ENCODE measurements at places on chromosomes 2 and 18.

DNA sequence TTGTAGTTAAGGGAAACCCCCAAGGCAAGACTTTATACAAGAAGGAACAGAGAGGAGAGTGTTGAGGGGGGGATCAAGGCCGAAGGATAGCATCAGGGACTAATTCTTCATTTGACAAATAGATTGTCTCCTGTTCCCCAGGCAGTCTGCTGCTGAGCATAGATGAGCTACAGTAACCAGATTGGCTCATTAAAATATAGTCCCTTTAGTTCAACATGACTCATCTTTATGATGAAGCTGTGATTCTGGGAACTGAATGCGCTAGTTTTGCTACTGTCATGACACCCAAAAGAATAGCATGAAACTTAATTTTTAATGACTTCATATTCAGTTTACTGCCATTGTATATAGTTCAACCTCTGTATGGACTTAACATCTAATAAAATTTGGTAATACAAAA lies 35.5 kb downstream of the TMEFF2 start:
- no peak for DNase-seq

DNA sequence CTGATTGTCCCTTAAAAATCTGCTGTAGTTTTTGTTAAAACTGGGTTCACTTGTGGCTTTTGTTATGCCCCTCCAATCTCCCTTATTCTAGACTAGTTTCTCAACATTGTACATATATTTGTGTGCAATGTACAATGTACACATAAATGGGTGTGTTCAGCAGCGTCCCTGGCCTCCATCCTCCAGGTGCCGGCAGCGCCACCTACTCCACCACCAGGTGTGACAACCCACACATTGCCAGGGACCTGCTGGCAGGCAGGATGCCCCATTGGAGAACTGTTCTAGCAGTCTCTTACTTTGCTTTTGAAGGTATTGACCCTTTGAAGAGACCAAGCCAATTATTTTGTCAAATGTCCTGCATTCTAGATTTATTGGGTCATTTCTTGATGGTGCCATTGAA lies 75.4 kb downstream of the SH3RF3 start:
- DNase-seq: no peak

DNA sequence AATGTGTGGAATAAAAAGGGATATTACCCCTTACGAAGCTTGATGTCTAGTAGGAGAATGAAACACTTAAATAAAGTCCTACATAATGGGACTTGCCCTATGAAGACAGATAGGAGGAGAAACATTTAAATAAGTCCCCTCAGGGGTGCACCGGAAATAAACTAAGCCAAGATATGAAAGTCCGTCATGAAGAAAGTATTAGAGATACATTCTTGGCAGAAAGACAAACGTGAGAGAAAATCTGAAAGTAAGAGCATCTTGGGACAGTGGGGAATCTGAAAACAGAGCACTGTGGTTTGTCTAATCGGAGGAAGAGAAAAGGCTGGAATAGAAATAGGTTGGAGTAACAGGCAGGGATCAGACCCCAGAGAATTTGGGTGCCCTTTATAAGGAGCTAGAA lies 516.9 kb upstream of the DSEL start:
- DNase-seq: no peak

DNA sequence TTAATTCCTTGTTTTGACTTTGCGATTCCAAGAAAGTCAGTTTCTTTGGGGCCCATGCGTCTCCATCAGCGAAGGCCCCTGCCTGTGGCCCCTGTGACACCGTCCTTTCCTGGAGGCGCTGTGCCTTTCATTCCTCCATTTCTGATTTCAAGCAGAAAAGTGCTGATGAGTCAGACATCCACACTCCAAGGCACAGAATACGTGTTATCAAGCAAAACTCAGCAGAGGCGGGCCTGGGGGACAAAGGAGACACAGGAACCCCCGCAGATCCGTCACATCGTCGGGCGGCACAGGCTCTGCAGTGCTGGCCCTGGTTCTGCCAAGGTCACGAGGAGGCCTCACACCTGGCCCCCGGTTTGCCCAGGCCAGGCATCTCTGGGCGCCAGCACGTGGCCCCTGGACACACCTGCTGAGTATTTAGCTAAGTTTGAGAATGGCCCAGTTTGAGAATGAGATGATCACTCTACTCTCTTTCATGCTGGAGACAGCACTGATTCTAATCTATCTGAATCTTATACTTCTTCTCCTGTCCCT lies 7.2 kb upstream of the SALL3 start:
- DNase-seq: no peak

DNA sequence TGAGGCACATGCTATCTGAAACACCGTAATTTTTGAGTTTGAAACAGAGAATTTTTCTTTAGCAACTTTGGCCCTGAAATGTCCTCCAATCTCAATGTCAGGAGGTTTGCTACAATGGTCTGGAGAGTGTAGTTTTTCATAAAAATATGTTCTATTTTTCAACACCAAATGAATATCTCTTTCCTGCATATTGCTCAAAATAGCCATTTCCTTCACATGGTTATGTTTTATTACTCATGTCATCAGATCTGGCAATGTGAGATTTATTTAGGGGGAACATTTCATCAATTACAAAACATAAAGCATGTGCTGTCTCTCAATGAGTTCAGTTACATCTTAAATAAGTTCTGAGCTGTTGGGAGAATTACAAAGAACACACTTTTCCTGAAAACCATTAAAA lies 871.9 kb upstream of the FSHR start:
- no peak for DNase-seq

GRCh38 chr2:103875131-103875530 lies 978.8 kb upstream of the POU3F3 start:
- no peak for DNase-seq

GRCh38 chr2:10911291-10912075 lies at the start of gene KCNF1:
KCNF1 (plus strand) TSS chr2:10911934; CDS start chr2:10912427, 493 bp downstream.
- DNase-seq: peak; percentile 25

DNA sequence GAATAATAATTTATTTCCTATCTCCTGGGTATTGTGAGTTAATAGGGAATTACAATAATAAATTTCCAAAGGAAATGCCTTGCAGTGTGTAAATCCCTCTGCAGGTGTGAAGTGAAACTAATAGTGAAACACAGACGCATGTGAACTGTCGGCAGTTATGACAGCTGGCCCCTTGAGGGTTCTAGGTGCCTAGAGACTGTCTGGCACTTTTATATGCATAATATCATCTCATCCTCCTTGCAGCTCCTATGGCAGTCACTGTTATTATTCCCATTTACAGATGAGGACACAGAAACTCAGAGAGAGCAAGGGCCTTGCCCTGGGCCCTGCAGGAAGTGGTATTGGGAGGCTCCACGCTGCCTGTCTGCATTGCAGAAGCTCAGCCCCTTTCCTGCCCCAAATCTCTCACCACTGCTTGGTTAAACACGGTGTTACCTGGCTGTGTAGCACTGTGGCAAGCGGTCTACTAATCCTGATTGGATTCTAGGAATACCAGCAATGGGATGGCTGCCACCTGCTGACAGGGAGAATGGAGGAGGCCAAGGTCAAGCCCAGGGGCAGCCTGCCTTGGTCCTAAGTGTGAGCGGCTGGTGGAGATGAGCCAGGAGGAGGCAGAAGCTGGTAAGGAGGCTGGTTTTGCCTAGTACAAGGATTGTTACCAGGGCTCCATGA lies 32.8 kb upstream of the ACKR3 start:
- DNase-seq: no peak

GRCh38 chr18:25111377-25112288 lies 240.3 kb downstream of the ZNF521 start:
- no peak for DNase-seq

GRCh38 chr2:167689444-167689843 lies 558.0 kb downstream of the STK39 start:
- no peak for DNase-seq

DNA sequence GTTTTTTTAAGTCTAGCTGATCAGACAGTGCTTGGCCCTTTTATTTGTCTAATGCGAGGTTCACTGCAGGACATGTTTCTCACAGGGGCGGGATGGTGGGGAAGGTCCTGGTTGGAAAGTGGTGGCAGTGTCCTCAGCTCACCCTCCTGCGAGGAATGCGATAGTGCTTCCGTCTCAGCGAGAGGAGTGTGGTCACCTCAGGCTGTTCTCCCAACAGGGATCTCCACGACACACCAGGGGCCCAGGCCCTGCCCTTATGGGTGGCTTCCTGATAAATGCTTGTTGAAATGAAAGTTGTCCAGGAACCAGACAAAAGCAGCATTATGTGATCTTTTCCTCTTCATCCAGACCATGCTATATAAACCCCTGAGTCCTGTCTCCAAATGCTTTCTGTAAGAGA lies 70.1 kb downstream of the BOLA3 start:
- no peak for DNase-seq

DNA sequence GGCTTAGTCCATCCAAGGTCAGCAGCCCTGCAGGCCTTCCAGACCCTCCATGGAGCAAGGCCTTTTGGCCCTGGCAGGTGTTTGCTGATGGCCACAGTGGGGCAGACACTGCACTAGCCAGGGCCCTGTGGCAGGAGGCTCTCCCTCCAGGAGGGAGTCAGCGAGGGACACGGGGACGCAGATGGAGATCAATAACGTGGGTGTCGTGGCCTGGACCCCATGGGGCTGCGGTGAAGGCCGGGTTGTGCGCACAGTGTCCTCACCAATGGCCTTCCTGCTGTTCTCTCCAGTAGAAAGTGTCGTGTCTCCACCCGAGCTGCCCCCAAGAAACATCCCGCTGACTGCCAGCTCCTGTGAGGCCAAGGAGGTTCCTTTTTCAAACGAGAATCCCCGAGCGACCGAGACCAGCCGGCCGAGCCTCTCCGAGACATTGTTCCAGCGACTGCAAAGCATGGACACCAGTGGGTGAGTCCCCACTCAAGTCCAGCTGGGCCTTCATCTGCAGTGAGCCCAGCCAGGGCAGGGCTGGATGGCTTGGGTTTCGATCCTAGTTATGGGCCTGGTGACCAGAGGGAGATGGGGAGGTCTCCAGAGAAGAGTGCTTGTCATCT lies 65.4 kb downstream of the INPP5D start:
- no peak for DNase-seq

DNA sequence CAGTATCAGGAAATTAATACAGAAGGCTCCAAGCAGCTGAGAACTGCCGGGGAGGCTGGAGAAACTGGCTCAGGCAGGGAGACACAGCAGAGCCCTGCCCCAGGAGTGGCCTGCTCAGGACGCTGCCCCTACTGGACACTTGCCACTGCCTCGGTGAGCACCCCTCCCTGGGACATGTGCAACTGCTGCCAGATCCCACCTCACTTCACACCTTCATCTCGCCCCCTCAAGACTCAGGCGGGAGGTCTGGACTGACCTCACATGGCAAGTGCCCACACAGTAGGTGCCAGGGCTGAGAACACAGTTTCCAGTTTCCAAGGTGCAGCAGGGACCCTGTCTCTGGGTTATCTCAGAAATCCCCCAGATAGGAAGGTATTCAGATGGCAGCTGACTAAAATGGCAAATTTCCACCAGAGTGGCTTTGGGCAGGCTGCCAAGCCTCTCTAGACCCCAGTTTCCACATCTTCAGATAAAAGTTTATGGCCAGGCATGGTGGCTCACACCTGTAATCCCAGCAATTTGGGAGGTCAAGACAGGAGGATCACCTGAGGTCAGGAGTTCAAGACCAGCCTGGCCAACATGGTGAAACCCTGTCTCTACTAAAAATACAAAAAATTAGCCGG lies 33.7 kb upstream of the LBH start:
- no peak for DNase-seq

DNA sequence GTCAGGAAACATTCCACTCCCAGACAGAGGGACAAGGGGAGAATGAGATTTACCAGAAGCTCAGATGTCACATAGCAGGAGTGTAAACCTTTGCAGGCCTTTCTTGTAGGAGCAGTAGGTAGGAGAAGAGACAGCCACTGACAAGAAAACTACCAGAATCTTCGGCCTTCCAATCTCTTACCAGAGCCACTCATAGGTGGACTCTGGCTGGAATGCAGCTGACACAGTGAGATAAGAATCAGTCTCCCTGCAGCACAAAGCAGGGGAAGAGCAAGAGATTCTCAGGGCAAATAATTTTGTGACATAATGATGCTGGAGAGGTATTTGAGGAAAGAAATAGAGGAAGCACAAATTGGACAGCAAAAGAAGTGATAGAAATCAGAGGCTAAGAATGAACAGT lies 1534.5 kb downstream of the DPP10 start:
- DNase-seq: no peak

GRCh38 chr18:63879709-63880108 lies 7.8 kb upstream of the SERPINB2 start:
- no peak for DNase-seq

DNA sequence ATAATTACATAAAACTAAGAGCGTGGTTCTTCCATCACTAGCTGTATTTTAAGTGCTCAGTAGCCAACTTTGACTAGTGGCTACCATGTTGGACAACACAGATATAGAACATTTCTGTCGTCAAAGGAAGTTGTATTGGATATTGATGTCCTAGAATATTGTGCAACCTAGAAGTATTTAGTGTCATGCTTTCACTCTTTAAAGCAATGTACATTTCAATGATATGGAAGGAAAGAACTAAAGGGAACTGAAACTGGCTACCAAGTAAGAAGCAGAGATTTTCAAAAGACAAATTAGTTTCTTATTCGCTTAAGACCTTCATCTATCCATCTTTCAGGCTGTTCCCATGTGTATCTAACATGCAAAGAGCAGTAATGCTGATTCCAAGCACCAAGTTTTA lies 85.4 kb upstream of the EML6 start:
- no peak for DNase-seq

GRCh38 chr18:71808616-71809015 lies 735.5 kb downstream of the CBLN2 start:
- no peak for DNase-seq

GRCh38 chr2:28752631-28753376 lies 1.2 kb downstream of the PPP1CB start:
- no peak for DNase-seq

DNA sequence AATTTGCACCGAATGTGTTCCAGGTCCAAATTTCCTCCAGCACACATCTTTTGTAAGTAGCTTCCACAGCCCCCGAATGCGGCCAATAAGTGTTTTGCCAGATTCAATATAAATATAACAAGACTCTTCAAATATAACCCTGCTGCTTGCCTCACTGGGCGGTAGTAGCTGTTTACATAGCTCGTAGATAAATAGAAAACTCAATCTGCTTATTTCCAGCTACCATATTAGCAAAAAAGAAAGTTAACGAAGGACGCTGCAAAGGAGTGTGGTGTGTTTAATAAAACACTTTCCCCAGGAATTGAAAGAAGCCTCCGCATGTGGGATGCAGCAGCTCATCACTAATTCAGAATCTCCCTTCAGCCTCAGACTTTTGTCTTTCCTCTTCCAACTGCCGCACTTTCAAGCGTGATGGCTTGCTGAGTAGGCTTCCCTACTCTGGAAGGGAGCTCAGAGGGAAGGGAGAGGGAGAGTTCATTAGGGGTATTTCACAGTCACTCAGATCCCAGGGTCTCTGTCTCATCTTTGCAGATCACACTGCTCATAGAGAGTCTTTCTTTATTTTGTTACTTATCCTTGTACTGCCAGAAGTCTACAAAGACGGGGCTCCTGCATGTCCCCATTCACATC lies 367.0 kb downstream of the RND3 start:
- DNase-seq: no peak

All from kidney glomerular epithelial cell (primary cell).